CD4-positive, alpha-beta T cell treated with Interleukin-15 for 4 hours (primary cell): ENCODE measurements at places on chromosomes 12 and 14.

GRCh38 chr12:32698285-32698684 lies 19.2 kb downstream of the DNM1L start:
- DNase-seq, result no peak

DNA sequence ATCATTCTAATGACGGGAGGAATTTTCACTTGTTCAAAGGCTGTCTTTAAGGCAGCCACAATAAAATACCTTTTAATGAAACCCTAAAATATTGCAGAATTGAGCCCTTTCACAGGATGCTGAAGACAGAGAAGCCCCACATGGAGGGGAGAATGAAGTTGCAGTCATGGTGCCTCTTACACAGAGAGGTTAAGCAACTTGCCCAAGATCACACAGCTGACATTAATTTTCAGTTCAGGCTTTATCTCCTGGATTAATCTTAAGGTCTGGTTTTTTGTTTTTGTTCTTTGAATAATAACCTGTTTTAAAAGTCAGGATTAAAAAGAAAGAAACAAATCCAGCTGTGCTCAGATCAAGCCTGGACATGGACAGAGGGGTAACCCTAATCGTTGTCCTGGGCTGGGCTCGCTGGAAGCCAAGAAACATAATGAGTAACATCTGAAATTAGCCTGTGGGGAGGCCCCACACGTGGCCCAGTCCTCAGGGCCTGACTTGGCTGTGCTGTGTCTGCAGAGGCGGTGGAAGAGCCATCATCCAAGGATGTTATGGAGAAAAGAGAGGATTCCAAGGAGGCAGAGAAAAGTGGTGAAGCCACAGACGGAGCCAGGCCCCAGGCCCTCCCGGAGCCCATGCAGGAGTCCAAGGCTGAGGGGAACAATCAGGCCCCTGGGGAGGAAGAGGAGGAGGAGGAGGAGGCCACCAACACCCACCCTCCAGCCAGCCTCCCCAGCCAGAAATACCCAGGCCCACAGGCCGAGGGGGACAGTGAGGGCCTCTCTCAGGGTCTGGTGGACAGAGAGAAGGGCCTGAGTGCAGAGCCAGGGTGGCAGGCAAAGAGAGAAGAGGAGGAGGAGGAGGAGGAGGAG lies 8.0 kb downstream of the CHGA start:
- DNase-seq, result no peak

- DNase-seq, result no peak
Observed at GRCh38 chr12:52618216-52618615, at the start of gene KRT73. KRT73 (minus strand) TSS chr12:52618559; CDS start chr12:52618524, 35 bp downstream.

DNA sequence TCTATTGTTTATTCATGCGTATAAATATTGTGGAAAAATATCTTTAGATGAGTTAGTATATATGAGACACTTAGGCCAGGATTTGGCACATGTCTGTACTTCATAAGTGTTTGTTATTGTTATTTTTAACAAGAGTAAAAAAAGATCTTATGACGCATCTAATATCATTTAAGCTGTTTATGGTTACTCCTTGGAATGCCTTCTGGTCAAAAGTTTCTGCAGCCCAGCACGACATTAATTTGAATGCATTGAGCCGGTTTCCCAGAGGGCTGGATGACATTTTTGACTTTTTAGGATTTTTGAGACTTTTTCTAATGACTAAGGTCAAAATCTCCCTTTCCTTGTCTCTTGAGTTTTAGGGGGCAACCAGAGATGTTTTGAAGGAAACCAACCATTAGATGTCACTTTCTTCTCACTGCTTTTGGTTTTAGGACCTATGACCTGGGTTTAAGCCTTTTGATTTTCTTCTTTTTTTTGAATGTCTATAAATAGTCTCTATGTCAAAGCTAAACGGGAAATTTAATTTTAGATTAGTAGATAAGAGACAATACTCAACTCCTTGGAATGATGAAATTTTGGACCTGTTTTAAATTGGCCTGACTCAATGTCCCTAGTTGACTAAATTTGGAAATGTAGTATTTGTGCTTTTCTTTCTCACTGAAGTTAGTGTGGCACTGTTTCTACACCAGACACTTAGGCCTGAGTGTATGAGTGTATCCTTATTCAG lies 215.5 kb downstream of the AEBP2 start:
- DNase-seq, result no peak

- no peak for DNase-seq
Observed at GRCh38 chr12:81502912-81503695, 256.0 kb downstream of the PPFIA2 start.

DNA sequence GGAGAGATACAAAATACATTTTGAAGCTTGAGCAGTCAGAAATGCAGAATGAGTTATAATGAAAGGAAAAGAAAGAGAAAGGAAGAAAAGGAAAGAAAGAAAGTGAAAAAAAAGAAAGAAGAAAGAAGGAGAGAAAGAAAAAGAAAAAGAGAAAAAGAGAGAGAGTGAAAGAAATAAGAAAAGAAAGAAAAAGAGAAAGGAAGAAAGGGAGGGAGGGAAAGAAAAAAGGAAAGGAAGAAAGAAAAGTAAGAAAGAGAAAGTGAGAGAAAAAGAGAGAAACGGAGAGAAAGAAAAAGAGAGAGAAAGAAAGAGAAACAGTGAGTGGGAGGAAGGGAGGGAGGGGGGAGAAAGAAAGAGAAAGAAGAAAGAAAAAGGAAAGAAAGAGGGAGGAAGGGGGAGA lies 549.9 kb downstream of the GALC start:
- DNase-seq, result no peak

GRCh38 chr14:87756661-87757060 lies 236.3 kb downstream of the GALC start:
- DNase-seq, result no peak

- DNase-seq, result no peak
Observed at GRCh38 chr12:18457362-18457761, 196.0 kb downstream of the PIK3C2G start.

DNA sequence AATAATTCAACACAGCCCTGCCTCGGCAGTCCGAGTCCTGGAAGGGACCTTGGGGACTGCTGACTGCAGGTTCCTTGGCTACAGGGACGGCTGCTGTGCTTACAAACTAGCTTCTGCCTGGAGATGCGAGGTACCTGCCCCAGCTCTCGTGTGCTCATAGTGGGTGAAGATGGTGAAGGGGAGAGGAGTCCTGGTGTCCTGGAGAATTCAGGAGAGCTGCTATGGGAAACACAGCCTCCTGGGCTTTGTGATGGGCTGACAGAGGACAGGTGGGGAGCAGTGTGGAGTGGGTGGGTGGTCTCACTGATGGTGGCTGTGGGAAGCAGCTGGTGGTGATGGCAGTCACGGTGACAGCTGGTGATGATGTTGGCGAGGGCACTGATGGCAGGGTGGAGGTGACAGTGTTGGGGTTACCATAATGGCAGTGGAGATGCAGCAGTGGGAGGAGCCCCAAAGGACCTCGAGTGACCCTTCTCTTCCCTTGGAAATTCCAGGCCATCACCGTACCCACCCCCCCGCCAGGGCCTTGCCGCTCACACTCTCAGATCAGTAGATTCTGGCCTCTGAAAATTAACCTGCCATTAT lies 32.8 kb downstream of the HVCN1 start:
- no peak for DNase-seq

- no peak for DNase-seq
Observed at GRCh38 chr12:114339626-114340025, 66.3 kb downstream of the TBX5 start.

- peak; percentile 44 for DNase-seq
Observed at GRCh38 chr12:6735448-6736191, 11.8 kb downstream of the COPS7A start.

GRCh38 chr12:90712671-90713070 lies 242.3 kb downstream of the CCER1 start:
- no peak for DNase-seq
